CD4-positive, alpha-beta T cell treated with Interleukin-1 beta for 1 hour (primary cell): ENCODE measurements at places on chromosomes 12 and 14.

DNA sequence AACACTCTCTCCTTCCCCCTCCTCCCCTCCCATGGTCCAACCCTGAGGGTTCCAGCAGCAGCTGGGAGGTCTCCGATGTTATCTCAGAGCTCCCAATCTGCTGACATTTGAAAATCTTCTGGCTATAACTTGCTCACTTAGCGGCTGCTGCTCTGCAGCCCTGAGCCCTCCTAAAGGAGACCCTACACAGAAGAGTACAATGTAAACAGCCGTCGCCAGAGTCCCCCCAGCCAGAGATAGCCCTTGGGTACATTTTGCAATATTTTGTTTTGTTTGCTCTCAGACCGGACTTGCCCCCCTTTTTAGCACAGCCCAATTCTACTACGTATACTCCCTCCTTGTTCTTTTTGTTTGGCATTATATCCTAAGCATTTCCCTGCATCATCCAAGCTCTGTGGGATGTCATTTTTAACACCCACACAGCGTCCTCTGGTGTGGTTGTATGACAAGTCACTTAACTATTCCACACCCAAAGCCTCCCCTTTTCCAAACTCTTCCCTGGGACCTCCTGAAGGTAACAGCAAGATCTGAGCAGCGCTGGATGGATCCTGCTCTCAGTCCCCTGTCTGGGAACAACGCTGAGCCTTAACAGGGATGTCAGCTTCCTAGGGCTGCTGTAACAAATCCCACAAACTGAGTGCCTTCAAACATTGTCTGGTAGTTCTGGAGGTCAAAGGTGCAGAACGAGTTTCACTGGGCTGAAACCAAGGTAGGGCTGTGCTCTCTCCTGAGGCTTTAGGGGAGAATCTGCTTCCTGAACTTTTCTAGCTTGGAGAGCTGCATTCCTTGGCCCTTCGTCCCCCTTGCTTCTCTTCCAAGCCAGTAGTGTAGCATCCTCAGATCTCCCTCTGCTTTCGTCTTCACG lies 25.3 kb upstream of the TCL1B start:
- DNase-seq, result no peak

GRCh38 chr14:61511558-61511948 lies 183.8 kb upstream of the HIF1A start:
- no peak for DNase-seq

DNA sequence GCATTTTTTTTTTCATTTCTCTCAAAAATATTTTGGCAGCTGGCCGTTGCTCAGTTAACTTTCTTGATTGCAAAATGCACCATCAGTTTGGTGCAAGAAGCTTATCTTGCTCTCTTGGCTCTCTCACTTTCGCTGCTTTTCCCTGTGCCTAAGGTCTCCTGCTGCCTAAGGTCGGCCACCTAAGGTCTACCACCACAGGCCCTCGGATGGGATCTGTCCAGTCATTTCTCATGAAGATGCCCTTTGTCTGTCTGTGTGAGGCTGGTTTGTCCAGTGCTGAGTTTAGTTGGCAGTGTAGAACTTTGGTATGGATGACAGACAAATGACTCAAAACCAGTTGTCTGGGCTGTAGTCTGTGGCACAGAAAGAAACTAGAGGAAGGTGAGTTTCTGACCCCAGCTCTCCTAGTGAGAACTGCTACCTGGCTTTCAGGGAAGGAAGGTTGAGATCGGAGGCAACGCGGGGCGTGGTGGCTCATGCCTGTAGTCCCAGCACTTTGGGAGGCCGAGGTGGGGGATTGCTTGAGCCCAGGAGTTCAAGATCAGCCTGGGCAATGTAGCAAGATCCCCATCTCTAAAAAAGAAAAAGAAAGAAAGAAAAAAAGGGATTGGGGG lies 2.6 kb downstream of the MLXIP start:
- no peak for DNase-seq

GRCh38 chr12:90368081-90368480 lies 586.9 kb downstream of the CCER1 start:
- no peak for DNase-seq

DNA sequence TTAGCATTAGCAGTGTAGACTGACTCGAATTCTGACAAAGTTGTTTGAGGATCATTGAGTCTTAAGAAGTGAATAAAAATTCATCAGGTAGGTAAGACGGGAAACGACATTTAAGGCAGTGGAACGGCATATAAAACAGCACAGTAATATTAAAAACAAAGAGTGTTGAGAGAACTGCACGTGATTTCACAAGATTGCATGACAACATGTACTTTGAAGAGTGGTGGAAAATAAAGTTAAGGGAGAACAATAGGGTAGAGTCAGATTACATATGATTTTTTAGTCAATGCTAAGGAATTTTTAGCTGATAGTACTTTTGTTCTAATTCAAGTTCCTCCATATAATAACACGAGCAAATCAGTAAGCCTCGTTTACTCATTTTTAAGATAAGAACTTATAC lies 115.4 kb downstream of the SOX5 start:
- no peak for DNase-seq

- no peak for DNase-seq
These were observed 990 bp downstream of the FERMT2 start for GRCh38 chr14:52949711-52950409.

DNA sequence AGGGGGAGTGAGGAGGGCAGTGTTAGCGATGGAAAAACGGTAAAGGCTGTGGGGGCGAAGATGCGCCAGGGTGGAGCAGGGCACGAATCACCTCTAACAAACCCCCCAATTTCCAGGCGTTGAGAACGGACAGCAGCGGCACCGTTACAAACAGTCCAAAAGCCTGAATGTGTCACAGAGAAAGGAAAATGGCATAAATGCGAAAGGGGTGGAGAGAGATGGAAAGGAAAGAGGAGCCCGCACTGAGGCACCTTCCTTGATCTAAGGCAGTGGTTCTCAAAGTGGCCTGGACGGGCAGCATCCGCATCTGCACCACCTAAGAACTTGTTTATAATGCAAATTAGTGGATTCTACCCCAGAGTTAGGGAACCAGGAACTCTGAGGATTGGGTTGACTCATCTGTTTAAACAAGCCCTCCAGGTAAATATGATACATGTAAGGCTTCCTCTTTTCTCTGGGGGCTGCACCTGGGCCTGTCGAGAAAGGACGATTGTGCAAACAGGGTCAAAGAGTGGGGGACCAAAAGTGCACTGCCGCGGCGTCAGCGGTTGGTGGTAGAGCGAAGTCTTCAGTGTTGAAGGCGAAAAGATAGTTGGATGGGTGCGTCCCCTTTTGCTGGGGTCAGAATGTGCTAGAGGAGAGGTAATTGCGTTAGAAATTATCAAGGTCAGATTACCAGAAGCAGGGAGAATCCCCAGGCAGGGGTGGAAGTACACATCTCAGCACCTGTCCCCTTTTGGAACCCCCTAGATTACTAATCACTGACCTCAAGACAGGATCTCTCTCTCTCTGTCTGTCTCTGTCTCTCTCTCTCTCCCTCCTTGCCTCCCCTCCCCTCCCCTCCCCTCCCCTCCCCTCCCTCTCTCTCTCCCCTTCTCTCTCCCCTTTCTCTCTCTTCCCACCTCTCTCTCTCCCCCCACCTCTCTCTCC lies 1.3 kb upstream of the KCNH5 start:
- DNase-seq, result no peak

GRCh38 chr12:80400571-80400991 lies 43.5 kb upstream of the PTPRQ start:
- no peak for DNase-seq

DNA sequence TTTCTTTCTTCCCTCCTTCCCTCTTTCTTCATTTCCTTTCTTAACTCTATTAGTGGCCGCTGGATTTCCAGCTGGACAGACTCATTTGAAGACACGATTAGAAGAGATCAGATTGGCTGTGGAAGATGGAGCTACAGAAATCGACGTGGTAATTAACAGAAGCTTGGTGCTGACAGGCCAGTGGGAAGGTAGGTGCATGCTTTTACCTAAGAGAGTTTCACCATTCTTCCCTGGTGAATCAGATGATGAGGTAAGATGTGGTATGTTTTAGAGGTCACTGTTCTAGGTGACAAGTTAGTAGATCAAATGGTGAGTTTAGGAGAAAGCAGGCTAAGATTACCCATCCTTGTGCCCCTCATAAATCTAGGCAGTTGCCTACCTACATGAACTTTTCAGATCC lies 51.6 kb downstream of the DERA start:
- no peak for DNase-seq

- DNase-seq, result no peak
These were observed 244.1 kb downstream of the AEBP2 start for GRCh38 chr12:19683178-19683927.
